ENCODE measurements at places on chromosomes 16 and 17. TPM values are rescaled to one million over a fixed set of nuclear protein-coding genes. Genes with fewer than 3 reads are reported as not detected.

RPL13 gene
- 3,287 TPM for total RNA-seq

- no peak overlapping the region for H3K27ac ChIP-seq
- H3K36me3 ChIP-seq = no peaks in the 10 kb centered on the region
- H3K4me1 ChIP-seq = no peaks in the 10 kb centered on the region
- DNase-seq = no peak
Observed at GRCh38 chr17:6386041-6386630, 48.8 kb downstream of the AIPL1 start.

DNA sequence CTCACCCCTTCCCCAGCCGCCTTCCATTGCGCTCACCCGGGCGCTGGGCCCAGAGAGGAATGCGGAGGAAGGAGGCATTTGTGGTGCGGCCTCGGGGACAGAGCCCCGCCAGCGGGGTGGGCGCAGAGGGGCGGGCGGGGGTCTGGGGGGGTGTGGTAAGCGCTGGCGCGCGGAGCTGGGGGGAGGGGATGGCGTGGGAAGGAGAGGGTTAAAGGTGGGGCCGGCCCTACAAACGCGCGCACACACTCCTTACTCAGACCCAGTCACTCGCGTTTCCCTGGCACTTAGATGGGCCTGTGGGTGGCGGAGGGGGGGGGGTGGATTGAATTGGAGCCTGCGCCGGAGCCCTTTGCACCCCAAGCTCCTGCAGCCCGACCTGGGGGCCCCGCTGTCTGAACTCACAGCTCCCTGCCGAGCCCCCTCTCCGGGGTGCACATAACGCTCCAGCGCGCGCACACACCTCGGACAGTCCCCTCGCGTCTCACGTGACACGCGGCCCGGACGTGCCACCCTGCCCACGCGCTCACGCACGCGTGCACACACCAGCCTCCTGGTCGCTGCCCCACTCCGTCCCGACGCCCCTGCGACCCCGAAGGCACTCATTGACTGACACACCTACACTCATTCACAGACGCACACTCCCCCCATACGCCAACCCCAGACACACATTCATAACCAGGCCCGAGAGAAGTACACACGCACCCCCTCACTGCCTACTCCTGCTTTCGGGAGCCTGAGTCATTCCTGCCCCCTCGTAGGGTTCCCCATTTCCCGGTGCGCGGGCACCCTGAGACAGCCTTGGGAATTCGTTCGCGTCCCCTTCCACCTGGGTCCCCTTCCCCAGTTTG, 844 bp downstream of the TBKBP1 start:
- H3K4me3 ChIP-seq = peak overlapping the region; percentile 95
- H3K36me3 ChIP-seq = no peaks in the 10 kb centered on the region
- peak; percentile 61 for DNase-seq
- H3K4me1 ChIP-seq = peaks cover 20% of the 10 kb centered on the region

DNA sequence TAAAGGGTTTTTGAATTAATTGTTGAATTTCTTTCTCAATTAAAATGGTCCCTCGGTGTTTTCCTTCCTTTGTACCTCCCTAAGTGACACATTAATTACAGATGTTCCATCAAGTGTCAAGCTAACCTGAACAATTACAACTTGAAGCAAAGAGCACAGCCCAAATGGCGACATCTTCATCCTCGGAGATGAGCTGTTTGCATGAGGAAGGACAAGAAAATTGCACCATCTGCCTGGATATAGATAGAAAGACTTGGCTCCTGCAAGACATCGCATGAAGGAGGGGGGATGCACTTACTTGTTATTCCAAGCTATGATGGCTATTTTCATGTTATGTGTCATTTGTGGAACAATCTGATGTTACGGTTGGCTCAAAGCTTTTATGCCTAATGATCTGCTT, 86.4 kb upstream of the ZKSCAN2 start:
- no peaks in the 10 kb centered on the region for H3K4me1 ChIP-seq
- no peaks in the 10 kb centered on the region for H3K27me3 ChIP-seq
- H3K4me3 ChIP-seq = no peak overlapping the region
- H3K36me3 ChIP-seq = no peaks in the 10 kb centered on the region

DNA sequence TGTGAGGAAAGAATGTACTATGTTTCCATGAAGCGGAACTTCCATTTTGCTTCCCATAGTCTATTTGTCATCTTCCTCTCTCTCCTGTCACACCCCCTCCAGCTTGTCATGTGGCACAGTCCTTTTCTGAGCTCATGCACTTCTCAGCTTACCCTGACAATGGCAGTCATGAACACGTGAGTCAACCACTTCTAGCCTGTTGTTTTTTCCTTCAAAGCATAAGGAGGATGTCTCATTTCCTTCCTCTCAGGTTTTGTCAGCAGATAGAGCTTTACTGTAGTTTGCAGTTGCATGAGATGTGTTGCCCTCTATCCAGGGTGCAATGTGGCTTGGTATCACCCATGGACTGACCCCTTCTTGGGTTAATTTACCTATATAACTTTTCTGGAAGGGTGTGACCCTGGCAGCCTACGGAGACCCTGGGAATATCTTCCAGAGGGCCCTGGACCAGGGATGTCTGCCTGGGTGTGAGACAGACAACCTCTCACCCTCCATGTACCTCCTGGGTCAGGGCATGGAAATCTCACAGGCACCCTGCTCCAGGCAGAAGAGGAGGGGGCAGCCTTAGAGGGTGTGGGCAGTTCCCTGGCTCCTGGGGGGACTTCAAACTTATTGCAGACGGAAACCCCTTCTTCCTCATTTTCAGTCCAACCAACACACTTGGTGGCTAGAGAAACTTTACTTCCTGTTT, 4.0 kb upstream of the ZNF267 start:
- peak; percentile 32 for DNase-seq
- peaks cover 9% of the 10 kb centered on the region for H3K4me1 ChIP-seq
- no peaks in the 10 kb centered on the region for H3K36me3 ChIP-seq
- no peak overlapping the region for H3K4me3 ChIP-seq
- no peaks in the 10 kb centered on the region for H3K27me3 ChIP-seq
- peak overlapping the region; percentile 30 for H3K27ac ChIP-seq

DNA sequence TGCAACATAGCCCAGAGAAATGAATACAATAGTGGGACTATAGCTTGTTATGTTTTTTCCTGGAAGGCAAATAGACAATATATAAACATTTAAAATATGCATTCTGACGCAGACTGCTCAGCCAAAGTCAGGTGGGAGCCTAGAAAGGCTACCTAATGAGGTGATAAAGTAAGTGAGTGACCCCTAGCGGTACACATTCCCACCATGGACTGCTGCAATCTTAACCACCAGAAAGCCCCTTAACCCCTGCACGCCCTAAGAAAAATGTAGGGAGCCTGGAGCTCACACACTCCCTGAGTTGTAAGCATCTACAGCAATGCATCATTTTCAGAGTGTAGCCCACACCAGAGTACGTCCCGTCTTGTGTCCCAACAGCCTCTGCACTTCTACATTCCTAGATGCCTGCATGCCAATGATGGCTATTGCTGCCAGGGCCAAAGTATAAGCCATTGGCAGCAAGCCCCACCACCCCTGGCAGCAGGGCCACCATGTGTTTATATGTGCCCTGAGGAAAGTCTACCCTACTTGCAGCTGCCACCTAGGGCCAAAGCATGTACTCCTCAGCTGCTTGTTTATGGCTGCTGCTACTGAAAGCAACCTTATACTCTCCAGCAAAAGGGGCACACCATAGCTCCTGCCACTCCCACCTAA, 127.6 kb downstream of the KIF2B start:
- no peak overlapping the region for H3K27ac ChIP-seq
- H3K36me3 ChIP-seq = no peaks in the 10 kb centered on the region
- H3K4me3 ChIP-seq = no peak overlapping the region
- H3K27me3 ChIP-seq = no peaks in the 10 kb centered on the region

GRCh38 chr17:82831041-82831817, 8.6 kb downstream of the ZNF750 start:
- no peaks in the 10 kb centered on the region for H3K27me3 ChIP-seq
- H3K4me3 ChIP-seq = no peak overlapping the region
- no peaks in the 10 kb centered on the region for H3K4me1 ChIP-seq

C16orf92 gene
- not detected for total RNA-seq

DNA sequence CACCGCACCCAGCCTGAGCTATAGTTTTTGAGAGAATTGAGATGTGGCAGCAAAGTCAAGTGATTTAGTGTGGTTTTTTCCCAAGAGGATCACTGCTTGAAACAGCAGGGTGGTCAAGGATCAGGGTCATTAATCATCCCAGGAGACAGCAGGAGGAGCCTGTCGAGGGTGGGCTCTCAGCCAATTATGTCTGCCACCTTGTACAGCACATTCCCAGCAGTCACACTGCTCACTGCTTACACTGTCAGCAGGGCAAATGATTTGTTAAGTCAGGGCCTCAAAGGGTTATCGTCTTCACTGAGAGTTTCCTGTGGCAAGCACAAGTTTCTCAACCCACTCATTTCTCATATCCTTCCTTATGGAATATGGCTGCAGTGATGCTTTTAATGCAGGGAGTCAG, 13.2 kb downstream of the B3GNT9 start:
- no peak for DNase-seq
- no peak overlapping the region for H3K27ac ChIP-seq
- H3K36me3 ChIP-seq = no peaks in the 10 kb centered on the region
- H3K27me3 ChIP-seq = no peaks in the 10 kb centered on the region
- no peak overlapping the region for H3K4me3 ChIP-seq

Data from transverse colon (tissue), 4 donors.